EH (cell line): ENCODE measurements at places on chromosomes 5 and 9.

DNA sequence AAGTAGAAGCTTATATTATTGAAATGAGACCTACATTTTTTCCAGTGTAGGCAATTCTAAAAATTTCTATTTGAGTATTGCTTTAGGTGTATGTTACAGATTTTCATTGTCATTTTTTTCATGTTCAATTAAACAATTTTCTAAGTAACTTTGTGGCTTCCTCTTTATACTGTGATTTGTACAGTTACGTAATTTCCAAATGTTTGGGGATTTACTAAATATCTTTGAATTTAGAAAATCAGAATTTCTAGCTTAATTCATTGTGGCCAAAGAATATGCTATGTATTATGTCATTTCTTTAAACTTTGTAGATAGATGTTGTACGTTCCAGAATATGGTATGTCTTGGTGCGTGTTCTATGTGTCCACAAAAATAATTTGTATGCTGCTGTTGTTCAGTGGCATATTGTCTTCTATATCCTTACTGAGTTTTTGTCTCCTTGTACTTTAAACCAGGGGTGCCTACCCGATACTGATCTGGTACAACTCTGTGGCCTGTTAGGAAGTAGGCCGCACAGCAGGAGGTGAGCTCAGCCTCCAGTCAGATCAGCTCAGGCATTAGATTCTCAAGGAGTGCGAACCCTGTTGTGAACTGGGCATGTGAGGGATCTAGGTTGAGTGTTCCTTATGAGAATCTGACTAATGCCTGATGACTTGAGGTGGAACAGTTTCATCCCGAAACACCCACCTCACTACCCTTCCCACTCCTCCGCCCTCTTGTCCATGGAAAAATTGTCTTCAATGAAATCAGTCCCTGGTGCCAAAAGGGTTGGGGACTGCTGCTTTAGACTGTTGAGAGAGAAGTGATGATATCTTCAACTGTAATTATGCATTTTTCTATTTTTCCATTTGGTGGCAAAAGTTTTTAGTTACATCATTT lies 63.5 kb downstream of the UBE2R2 start:
- peak; percentile 15 for DNase-seq

- peak; percentile 29 for DNase-seq
These were observed 219.8 kb downstream of the FBXL7 start for GRCh38 chr5:15719784-15720183.

- DNase-seq = no peak
These were observed at the start of gene HRH2 for GRCh38 chr5:175657593-175658271. HRH2 (plus strand) TSS chr5:175658071; CDS start chr5:175683234, 25,163 bp downstream.

GRCh38 chr5:14281746-14282181 lies 138.6 kb downstream of the TRIO start:
- DNase-seq = peak; percentile 30

GRCh38 chr9:129131300-129132145 lies 20.3 kb downstream of the PTPA start:
- DNase-seq = peak; percentile 70

DNA sequence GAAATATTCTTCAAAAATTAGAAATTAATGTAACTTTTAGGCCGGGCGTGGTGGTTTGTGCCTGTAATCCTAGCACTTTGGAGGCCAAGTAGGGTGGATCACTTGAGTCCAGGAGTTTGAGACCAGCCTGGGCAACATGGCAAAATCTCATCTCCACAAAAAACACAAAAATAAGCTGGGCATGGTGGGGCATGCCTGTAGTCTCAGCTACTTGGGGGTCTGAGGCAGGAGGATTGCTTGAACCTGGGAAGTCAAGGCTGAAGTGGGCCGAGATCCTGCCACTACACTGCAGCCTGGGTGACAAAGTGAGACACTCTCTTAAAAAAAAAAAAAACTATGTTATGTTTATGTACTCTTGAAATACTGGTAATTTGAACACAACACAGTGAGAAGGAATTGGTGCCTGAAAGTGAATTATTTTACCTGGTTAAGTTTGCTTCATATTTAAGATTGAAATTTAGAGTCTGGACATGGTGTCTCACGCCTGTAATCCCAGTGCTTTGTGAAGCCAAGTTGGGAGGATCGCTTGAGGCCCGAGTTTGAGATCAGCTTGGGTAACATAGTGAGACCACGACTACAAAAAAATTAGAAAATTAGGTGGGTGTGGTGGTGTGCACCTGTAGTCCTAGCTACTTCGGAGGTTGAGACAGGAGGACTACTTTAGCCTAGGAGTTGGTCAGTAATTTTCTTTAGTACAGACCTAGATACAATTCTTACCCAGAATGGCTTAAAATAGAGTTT lies 15.0 kb downstream of the ARRDC3 start:
- DNase-seq = no peak

- no peak for DNase-seq
These were observed 5.7 kb upstream of the OLFM1 start for GRCh38 chr9:135081731-135082130.

DNA sequence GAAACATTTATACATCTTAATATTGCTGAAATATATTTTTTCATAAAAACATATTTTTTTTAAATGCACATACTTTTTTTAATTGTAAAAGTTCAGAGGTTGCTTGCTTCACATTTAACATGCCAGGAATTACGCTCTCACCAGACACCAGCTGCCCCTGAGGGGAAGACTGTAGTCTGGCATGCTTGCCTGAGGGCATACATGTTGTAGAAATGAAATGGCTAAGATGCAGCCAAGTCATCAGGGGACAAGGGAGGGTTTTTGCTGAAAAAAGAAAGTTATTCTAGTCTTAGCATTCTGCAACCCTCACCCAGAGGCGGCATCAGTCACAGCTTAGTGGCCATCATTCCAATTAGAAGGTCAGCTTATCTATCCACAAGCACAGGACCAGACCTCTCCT lies 426.7 kb upstream of the FTMT start:
- DNase-seq = no peak

GRCh38 chr5:120449501-120449900 lies 14.6 kb upstream of the PRR16 start:
- DNase-seq = peak; percentile 92

GRCh38 chr5:68172314-68172713 lies 43.2 kb upstream of the PIK3R1 start:
- DNase-seq = no peak

- no peak for DNase-seq
These were observed 109.9 kb downstream of the AGTPBP1 start for GRCh38 chr9:85631809-85632208.

GRCh38 chr9:8628791-8629190 lies 829.2 kb upstream of the DMAC1 start:
- DNase-seq = no peak

GRCh38 chr9:76150013-76150412 lies 244.2 kb downstream of the RFK start:
- DNase-seq = no peak

DNA sequence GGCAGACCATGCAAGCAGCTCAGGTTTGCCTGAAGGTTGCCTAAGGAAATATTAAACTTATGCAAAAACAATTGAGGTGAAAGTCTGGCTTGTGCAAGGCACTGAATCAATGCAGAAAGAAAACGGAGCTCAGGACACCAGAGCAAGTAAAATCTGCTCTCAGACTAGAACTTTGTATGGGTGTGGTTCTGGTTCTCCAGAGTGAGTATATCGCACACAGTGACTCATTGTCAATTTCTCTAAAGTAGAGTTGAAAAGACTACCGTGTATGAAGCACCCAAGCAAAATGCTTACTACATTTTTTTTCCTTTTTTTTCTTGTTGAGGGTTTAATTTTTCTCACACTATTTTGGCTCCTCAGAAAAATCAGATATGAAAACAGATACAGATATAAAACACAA lies 650.3 kb upstream of the CDH10 start:
- DNase-seq = no peak

GRCh38 chr9:2722715-2723114 lies 5.4 kb downstream of the KCNV2 start:
- peak; percentile 74 for DNase-seq

GRCh38 chr5:126488443-126489065 lies 65.3 kb downstream of the GRAMD2B start:
- no peak for DNase-seq

GRCh38 chr9:98745470-98745869 lies 36.7 kb upstream of the GABBR2 start:
- DNase-seq = no peak

- DNase-seq = no peak
These were observed 16.5 kb downstream of the GOLM1 start for GRCh38 chr9:86082870-86083269.

- DNase-seq = peak; percentile 93
These were observed 96.5 kb upstream of the CAST start for GRCh38 chr5:96565582-96566265.

- no peak for DNase-seq
These were observed 150.8 kb downstream of the EFNA5 start for GRCh38 chr5:107519900-107520354.

GRCh38 chr5:55037890-55038289 lies 13.8 kb downstream of the GZMK start:
- no peak for DNase-seq

DNA sequence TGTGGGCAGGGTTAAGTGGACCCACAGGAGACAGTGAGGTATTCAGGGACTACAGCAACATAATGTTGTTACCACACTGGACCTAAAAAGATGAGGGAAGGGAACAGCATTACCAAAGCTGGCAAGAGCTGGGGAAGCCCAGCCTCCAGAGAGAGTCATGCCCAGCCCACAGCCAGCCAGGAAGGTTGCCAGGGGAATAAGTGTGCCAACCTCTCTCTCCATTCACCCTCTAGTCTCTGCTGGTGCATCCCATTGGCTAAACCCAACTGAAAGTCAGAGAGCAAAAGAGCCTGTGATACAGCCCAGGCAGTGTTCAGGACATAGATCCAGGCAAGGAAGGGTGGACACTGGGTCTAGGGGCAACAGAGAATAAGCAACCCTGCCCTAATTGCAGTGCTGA lies 35.8 kb upstream of the AFAP1L1 start:
- DNase-seq = no peak

DNA sequence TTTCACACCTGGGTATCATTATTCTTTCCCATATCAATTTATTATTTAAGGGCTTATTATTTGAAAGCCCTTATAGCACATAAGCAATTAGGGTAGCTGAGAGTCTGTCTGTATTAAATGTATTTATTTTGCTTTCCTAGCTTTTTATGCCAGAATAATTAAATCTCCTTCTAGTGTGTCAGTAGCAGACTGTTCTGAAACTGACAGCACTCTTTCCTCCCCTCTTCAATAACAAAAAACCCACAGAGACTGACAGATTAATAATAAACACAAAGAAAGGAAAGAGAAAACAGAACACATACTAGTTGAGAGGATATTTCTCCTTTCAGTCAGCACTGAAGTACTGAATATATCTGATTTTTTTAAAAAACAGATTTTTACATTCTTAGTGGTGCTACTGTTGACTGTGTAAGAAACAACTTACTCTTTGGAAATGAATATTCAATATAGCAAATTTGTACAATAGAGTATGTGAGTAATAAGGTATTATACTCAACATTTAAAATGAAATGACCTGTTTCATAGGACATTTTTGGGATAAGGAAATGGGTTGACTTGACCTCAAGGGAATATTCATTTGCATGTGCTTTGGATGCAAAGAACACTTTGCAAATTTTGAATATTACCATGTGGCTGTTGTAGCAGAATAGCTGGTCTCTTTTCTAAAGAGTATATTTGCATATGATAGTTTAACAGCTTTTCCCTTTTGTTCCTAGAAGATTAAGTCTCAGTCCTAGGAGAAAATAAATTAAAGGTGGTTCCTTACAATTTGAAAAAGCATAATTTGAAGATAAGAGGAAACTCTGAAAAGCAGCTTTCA lies 208.3 kb downstream of the SPATA31D1 start:
- no peak for DNase-seq

DNA sequence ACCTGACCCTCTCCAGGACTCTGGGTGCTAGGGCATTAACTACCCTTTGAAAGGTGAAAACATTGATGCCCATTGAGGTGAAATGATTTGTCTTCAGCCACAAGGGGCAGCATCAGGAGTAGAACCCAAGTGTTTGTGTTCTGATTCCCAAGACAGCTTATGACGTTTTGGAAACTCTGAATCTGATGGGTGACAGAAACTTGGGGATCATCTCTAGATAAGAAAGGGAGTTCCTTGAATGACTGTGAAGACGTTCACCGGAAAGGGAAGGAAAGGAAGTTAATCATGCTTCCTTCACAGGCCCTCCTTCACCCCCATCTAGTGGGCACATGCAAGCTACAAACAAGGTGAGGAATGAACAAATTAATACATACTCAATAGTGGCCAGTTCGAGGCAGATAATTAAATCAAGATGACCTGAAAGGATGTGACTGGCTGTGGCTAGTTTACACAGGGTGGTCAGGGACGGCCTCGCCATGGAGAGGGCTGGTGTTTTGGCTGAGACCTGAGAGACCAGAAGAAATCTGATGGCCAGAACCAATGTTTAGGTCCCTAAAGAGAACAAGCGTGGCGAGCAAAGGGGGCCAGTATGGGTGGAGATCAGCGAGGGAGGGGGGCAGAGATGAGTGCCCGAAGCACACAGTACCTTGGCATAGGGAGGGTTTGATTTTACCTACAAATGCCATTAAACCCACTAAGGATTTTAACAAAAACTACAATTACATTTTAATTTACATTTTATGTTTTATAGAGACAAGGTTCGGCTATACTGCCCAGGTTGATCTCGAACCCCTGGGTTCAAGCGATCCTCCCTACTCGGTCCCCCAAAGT lies 937 bp upstream of the SLC26A2 start:
- DNase-seq = peak; percentile 57

DNA sequence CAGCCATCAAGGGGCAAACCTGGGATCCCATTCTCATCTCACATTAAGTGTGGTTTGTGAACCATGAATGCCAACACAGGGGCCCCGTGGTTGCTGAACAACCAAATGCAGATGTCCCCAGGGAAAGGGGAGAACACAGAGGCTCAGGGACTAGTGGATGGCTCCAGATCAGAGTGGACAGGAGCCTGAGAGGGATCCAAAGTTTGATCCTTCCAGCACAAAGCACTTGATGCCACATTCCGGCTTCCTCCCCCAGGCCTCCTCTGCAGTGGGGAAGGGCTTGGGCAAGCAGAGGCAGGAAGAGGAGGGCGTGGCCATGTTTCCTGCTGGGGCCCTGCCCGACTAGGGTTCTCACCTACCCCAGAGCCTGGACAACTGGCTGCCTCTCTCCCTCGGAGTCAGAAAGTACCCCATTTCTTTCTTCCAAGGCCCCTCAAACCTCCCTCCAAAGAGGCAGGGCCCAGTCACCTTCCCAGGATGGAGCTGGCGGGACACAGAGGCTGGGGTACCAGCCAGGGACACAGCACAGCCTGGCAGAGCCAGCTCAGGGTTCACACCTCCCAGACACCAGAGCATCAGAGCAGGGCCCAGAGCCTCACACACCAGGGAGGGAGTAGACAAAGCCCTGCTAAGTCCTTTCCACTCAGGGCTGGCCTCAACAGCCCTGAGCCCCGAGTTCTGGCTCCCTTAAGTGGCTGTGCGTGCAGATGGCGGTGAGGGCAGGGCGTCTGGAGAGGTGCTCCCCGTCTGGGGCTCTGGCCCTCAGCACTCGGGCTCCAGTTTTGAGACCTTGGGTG lies 4.3 kb upstream of the RNF44 start:
- DNase-seq = peak; percentile 31

- DNase-seq = no peak
These were observed 247.5 kb upstream of the TUT7 start for GRCh38 chr9:86601697-86602096.

- DNase-seq = peak; percentile 8
These were observed 98.2 kb upstream of the GRHPR start for GRCh38 chr9:37324261-37324683.

- peak; percentile 10 for DNase-seq
These were observed 1.5 kb upstream of the LYSMD3 start for GRCh38 chr5:90530736-90531487.

GRCh38 chr5:181235323-181235688 lies 8.4 kb downstream of the RACK1 start:
- peak; percentile 15 for DNase-seq

- no peak for DNase-seq
These were observed 5.1 kb downstream of the PNPLA7 start for GRCh38 chr9:137545123-137545522.

- DNase-seq = no peak
These were observed 25.9 kb upstream of the ZFAND5 start for GRCh38 chr9:72390907-72391306.
